Stimulated activated CD4-positive, alpha-beta T cell treated with anti-CD3 and anti-CD28 coated beads, Interleukin-1b, Interleukin-23, amount 100 ng/mL, for 1 hour (primary cell): ENCODE measurements at places on chromosomes 13 and 19.

- DNase-seq: no peak
Measured at GRCh38 chr13:48132961-48133360, 38.1 kb upstream of the MED4 start.

- no peak for DNase-seq
Measured at GRCh38 chr19:54206831-54207177, 6.1 kb downstream of the RPS9 start.

GRCh38 chr13:99726282-99726894 is 225.1 kb downstream of the TM9SF2 start:
- DNase-seq: no peak

DNA sequence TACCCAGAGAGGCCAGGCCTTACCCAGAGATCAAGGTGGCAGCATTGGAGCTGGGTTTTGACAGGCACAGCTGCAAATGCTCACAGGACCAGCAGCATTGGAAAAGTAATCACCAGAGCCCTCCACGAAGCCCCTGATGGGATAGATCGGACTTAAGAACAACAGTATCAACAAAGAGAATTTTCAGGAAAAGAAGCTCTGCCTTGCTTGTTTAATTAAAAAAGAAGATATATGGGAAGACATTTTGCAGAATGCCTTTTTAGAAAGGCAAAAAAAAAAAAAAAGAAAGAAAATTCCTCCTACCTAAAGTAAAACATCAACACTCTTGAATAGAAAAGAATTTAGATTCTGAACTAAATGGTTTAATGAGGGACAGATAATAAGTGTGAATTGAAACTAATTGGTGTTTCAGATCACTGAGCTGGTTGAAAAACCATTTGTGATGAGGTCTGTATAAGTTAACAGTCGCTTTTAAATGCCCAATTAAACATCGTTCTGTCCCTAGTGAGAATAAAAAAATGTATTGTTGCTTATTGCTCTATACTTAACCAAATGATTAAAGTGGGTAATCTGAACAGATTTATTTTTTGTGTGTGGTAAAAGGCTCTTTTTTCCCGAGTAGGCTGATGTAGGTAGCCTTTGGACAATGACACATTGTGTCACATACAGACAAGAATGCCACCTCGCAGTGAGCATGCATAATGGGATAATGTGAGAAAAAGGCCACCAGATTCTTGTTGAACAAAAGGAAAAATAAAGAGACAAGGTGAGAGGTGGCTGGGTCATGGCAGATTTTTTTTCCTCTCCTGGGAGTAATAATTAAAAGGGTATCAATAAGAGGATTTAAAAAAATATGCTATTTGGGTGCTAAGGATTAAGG is 93.0 kb upstream of the ARGLU1 start:
- no peak for DNase-seq

DNA sequence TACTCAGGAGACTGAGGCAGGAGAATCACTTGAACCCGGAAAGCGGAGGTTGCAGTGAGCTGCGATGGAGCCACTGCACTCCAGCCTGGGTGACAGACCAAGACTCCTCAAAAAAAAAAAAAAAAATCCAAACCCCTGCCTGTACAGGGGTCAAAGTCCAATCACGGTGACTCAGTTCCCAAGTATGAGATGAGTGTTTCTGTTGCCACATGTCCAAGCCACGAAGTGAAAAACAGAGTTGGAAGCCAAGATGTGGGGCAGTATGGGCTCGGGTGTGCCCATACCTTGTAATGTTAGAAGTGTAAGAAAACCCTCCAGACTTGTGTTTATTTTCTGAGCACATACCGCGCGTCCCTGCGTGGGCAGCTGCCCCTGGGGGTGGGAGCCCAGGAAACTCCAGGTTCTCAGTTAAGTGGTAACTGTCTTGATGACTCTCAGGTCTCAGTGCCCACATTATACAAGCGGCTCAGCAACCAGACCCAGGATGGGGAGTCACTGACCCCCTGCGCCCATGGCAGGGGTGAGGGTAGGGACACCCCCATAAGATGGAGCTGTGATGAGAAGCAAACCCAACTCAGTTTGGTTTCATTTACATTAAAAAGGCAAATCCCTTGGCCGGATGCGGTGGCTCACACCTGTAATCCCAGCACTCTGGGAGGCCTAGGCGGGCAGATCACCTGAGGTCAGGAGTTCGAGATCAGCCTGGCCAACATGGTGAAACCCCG is 1.2 kb upstream of the GPX4 start:
- DNase-seq: no peak

- no peak for DNase-seq
Measured at GRCh38 chr19:52622261-52622660, 15.9 kb downstream of the ZNF83 start.

- DNase-seq: no peak
Measured at GRCh38 chr19:32498648-32499200, 82.3 kb upstream of the PDCD5 start.

GRCh38 chr13:77733674-77734073 is 36.2 kb downstream of the SLAIN1 start:
- no peak for DNase-seq

DNA sequence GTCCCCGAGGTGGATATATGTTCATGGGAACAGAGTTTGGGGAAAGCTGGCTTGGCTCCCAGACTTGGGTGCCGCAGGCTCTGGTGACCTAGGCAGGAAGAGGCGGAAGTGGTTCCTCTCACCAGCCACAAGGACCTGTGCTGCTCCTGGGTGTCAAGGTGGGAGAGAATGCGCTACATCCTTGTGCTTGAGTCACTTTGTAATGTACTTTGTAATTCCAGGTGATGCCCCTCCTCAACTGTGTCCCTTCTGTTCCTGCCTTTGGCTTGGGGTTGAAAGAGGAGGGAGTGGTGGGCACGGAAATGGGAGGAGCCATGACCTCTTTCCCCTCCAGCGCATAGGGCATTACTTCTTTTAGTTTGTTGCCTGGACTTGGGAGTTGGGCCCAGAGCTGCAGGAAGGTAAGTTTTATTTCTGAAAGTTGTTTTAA is 10.9 kb downstream of the GARRE1 start:
- DNase-seq: no peak

- no peak for DNase-seq
Measured at GRCh38 chr19:18437491-18438330, at the start of gene ISYNA1. TSS of gene ISYNA1 (minus strand) at chr19:18438133. CDS start at chr19:18437979, 154 bp downstream.

DNA sequence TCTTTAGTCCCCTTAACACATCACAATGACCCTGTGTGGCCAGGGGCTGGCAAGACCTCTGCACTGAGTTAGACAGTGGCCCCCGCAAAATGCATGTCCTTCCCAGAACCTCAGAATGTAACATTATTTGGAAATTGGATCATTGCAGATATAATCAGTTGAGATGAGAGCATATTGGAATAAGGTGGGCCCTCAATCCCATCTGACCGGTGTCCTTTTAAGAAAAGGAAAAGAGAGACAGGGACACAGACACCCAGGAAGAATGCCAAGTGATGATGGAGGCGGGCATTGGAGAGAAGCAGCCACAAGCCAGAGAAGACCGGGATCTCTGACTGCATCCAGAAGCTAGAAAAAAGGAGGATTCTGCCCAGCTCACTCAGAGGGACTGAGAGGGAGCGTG is 1.8 kb downstream of the FAM187B start:
- DNase-seq: no peak

GRCh38 chr13:76715075-76715474 is 171.1 kb downstream of the KCTD12 start:
- DNase-seq: no peak

GRCh38 chr19:16885166-16885565 is 3.6 kb upstream of the F2RL3 start:
- DNase-seq: no peak

DNA sequence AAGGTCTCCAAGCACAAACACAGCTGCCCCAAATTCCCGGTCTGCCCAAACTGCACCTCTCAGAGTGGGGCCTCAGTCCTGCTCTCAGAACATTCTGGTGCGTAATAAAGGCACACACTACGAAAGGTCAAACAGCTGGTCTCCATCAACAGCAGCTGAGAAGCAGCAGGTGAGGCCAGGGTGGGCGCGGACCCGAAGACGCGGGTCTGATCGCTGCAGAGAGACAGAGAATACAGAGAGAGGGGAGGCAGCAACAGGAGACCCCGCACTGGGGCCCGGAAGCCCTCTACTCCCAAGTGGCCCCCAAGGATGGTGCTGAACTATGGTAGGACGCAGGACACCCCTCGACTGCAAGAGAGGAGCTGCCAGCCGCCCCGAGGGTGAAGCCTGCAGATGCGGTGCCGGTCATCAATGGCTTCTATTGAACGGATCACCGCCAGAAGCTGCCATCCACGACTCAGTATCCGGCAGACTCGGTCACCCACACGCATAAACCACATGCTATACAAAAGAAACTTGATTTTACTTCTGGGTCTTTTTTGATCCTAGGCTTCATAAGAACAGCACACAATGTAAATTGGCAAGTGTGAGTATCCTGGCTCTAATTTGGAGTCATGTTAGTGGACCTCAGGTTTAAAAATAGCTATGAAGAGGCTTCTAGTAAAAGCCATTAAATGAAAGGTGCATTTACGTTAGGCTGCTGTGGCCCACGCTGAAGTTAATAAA is 33.4 kb downstream of the STK24 start:
- no peak for DNase-seq

- DNase-seq: no peak
Measured at GRCh38 chr19:33306853-33307792, 4.8 kb upstream of the CEBPA start.

- no peak for DNase-seq
Measured at GRCh38 chr19:51079481-51080110, 3.1 kb downstream of the KLK14 start.

DNA sequence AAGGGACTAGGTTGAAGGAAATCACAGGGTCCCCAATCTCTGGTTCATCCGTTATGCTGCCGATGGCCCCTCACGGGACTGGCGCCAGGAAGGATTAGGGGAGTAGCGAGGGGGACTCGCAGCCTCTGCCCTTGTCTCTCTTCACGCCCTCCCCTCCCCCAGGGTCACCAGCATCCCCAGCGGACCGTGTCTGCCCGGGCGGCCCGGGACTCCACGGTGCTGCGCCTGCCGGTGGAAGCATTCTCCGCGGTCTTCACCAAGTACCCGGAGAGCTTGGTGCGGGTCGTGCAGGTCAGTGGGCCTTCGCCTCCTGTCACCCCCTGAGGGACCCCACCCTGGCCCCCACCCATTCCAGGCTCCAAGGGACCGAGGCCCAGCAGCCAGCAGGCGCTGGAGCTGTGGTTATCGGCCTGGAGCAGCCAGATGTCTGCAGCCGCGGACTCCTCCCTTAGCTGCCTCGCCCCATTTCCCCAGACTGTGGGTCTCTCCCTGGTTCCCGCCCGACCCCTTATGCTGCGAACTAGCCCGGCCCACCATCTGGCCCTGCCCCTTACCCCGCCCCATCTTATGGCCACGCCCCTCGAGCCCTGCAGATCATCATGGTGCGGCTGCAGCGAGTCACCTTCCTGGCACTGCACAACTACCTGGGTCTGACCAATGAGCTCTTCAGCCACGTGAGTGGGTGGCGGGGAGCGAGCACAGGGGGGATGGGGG is 5.4 kb downstream of the PNPLA6 start:
- DNase-seq: no peak

DNA sequence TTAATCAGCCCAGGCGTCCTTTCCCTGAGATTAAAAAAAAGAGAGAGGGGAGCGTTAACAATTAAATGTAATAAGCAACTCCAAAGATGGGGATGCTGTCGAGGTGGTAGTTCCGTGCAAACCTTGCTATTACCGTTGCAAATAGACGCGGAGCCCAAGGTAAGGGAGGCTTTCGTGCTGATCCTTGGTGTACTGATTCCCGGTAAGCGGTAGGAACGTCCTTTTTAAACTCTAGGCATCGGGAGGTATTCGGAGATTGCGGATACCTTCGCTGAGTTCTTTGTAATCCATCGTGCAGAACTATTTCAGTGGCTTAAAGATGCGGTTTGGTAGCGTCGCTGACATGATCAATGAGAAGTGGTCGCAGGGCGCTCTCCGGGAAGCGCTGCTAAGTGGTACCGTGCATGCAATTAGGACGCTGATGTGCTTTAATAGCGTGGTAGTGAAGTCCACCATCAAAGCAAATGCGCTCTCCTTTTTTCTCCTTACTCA is 3.1 kb downstream of the SLITRK5 start:
- DNase-seq: no peak

DNA sequence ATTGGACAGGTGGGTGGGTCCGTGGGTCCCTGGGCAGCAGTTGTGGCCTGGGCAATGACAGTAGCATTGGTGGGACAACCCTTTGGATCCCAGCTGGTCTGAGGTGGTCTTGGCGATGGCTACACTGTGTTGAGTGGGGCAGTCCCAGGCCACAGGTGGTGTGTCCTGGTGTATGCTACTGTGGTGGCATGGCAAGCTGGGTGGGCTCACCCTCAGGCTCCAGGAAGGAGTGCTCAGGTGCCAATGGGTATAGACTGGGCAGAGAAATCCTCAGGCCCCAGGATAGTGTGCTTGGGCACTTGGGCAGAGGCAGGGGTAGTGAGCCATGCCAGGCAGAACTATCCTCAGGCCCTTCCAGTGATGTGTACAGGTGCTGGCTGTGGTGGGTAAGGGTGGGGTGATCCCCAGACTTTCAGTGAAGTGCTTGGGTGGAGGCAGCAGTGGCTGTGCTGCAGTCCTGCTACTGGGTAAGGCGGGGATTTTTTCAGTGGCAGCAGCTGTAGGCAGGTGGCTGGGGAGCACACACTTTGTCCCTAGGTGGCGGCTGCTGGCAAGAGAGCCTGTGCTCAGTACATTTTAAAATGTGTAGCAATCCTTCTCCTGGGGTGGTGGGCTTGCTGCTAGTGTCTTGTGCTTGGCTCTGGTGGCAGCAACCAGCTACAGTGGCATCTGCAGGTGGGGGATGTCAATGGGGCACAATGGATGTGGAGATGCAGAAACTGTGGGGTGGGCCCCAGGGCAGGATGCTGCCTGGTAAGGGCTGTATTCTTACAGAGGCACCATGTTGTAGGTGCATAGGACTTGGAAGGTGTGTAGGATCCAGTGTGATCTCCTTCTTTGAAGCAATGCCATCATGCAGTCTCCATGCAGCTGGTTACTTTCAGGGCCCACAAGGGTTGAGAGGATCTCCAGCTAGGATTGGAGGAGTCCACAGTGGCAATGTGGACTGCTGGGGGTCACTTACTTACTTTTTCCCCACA is 64.9 kb downstream of the DNAJC3 start:
- no peak for DNase-seq

GRCh38 chr19:17391371-17392151 is 2.4 kb downstream of the CCDC194 start:
- DNase-seq: no peak

- no peak for DNase-seq
Measured at GRCh38 chr13:61246351-61246750, 169.3 kb downstream of the PCDH20 start.

- DNase-seq: no peak
Measured at GRCh38 chr13:55199134-55199533, 1941.6 kb upstream of the PRR20A start.

- DNase-seq: no peak
Measured at GRCh38 chr19:3135961-3136683, at the start of gene GNA15. TSS of gene GNA15 (plus strand) at chr19:3136033. CDS start at chr19:3136451, 418 bp downstream.
